ENCODE measurements at places on chromosomes 7 and 10.

DNA sequence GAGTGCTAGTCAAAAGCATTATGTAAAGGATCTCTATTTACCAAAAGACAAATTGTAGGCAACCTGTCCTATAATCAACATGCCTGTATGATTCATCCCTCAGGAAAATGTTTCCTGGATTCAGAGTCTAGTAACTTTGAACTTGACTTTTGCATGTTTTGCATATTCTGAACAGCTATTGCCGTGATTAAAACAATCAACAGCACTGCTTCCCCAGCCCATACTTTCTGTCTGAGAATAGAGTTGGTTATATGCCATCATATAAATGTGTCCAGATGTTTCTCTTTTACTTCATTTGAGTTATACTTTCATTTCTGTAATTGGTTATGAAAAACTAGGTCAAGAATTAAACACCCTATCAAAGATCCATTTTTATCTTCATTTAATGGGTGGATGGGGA is 83.5 kb downstream of the ZMYND11 start:
- no peak for DNase-seq

DNA sequence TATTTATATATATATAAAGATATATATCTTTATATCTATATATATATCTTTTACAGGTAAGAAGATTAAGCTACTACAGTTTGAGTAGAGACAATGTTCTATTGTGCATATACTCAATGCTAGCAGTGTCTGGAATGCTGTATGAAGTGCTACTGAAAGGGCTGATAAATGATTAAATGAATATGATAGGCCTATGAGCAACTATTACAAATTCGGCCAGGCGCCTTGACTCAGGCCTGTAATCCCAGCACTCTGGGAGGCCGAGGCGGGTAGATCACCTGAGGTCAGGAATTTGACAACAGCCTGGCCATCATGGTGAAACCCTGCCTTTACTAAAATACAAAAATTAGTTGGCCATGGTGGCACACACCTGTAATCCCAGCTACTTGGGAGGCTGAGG is 297.1 kb downstream of the CACNA2D1 start:
- DNase-seq: no peak

DNA sequence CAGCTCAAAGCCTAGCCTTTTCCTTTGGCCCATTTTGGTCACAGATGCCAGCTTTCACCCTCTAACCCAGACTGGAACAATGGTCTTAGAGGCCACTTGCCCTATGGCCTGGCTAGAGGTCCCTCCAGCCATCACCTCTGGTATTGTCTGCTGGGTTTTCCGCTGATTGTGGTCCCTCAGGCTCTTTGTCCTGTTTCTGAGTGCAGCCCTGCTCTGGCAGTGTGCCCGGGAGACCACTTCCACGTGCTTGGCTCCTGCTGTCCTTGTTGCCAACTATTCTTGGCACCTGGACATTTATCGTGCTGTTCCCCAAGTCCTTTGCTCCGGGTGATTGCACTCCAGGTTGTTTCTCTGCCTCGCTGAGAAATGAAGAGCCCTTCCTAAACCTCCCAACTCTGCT is 53.3 kb upstream of the FAM180A start:
- DNase-seq: no peak

- DNase-seq: no peak
Measured at GRCh38 chr7:27156916-27157701, 634 bp upstream of the HOXA7 start.

DNA sequence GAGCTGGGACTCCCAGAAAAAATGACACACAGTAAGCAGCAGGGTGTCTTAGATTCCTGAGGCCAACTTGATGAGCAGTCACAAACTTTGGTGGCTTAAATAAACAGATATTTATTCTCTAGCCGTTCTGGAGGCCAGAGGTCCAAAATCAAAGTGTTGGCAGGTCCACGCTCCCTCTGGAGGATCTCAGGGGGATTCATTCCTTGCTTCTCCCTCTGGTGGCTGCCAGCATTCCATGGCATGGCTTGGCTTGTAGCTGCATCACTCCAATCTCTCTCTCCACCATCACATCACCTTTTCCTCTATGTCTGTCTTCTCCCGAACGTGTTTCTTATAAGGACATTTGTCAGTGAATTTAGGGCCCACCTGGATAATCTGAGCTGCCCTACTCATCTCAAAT is 98.4 kb downstream of the OSBPL3 start:
- no peak for DNase-seq

GRCh38 chr10:3353235-3353634 is 180.7 kb upstream of the PITRM1 start:
- no peak for DNase-seq

- no peak for DNase-seq
Measured at GRCh38 chr7:110442381-110442837, 648.5 kb upstream of the LRRN3 start.

- no peak for DNase-seq
Measured at GRCh38 chr10:117684046-117684610, 141.6 kb downstream of the EMX2 start.

DNA sequence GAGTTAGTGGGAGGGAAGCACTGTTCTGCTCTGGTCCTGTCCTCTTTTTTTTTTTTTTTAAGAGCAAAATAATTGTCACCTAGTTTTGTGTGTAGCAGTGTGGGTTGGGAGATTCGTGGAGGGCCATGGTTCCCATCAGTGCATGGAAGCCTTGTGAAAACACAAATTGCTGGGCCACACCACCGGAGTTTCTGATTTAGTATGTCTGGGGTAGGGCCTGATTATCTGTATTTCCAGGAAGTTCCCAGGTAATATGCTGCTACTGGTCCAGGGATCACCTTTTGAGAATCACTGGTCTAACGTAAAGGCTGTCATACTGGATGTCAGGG is 191.3 kb downstream of the GATA3 start:
- no peak for DNase-seq

DNA sequence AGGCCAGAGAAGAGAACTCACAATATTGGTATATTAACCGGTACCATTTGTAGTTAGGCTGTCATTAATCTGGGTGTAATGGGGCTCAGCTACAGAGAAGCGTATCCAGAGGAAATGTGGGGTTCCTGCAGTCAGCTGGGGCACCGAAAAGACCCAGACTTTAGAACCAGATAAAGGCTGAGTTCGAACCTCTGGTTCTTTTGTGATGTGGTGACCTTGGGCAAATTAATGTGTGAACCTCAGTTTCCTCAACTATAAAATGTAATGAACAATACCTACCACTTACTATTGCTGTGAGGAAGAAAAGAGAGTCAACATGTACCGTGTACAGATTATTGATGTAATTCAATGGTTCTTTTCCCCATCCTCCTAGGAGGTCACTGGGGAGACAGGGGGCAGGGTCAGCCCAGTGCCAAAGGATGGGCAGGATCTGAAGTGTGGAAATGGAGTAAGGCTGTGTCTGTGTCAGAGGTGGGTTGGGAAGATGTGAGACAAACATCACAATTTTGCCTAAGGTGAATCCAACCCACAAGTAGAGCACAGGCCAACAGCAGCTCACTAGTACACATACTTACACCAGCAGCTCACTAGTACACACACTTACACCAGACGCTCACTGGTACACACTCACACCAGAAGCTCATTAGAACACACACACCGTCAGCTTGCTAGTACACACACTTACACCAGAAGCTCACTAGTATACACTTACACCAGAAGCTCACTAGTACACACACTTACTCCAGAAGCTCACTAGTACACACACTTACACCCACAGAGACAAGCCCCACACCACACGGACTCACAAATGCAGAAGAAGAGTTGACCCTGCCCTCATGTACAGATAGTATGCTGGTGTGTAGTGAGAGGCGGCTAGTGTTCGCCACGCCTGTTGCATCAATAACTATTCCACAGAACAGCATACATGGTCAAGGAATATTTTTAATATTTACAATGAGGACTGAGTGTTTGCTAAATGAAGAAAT is 28.0 kb downstream of the PRSS2 start:
- DNase-seq: no peak

DNA sequence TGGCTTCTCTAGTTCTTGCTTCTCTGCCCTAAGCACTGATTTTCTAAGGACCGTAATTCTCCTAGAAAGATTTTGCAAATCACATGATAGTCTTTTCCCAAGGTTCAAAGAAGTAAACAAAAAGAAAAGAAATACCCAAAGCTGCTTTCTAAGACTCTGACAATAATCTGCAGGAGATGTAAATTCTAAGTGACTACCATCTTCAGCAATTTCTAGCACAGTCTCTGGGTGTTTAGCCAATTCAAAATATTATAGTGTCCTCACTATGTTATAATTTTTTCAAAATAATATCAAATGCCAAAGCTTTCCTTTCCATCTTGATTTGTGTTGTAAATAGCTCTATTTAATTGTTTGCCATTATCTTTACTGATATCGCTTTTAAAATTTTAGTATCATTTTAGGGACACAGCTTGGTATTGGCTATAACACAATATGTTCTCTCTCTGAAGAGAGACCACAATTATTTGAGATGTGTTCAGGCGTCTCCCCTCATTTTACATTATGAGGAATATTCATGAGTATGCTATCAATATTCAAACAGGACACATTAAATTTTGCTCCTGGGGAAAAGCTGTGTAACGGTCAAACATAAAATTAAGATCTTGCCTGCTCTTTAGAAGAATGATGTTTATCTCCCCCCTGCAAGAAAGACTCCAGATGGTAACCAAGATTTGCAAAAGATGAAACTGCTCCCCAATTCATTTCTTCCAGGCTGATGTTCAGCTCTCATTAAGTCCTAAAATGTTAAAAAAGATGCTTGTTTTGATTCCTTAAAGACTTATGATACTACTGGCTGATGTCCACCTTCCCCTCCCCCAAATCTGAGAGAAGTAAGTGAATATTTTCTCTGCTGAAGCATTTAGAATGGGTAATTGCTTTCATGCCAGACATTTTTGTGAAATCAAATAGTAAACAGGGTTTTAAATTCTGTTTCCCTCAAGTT is 191.9 kb upstream of the WDR11 start:
- DNase-seq: no peak

GRCh38 chr10:109982123-109982522 is 25.7 kb upstream of the ADD3 start:
- DNase-seq: no peak

GRCh38 chr10:132510174-132510611 is 27.4 kb upstream of the INPP5A start:
- no peak for DNase-seq

DNA sequence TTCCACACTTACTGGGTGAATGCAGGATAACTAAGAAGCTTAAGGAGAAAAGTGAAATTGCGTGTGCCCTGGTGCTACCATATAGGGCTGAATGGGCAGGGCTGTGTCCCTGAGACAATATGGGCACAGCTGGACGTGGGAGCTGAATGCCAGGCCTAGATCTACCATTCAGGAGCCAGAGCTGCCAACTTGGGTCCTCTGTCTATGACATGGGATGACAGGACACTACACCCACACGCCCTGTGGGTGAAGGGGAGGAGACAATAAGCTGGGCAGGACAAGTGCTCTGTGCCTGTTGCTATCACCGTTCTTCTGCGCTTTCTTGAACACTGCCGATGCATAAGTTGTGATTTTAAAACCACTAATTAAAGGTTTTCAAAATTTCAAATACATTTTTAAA is 293.9 kb downstream of the TNS3 start:
- no peak for DNase-seq

GRCh38 chr7:33918438-33919143 is 13.3 kb downstream of the BMPER start:
- DNase-seq: no peak

GRCh38 chr7:108358553-108358952 is 97.7 kb downstream of the NRCAM start:
- no peak for DNase-seq

- DNase-seq: no peak
Measured at GRCh38 chr7:134787720-134788119, 8.3 kb downstream of the CALD1 start.

DNA sequence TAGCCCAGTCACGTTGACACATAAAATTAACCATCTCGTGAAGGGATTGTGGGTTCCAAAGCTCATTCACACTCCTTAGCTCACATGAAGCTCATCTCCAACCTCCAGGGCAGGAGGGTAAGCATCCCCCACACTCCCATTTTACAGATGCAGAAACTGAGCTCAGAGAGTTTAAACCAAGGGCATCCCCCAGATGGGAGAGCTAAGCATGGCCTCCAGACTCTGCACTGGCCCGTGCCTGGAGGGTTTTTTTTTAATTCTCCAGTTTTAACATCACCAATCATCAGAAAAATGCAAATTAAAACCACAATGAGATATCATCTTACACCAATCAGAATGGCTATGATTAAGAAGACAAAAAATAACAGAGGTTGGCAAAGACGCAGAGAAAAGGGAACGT is 53.3 kb upstream of the TCF7L2 start:
- no peak for DNase-seq

DNA sequence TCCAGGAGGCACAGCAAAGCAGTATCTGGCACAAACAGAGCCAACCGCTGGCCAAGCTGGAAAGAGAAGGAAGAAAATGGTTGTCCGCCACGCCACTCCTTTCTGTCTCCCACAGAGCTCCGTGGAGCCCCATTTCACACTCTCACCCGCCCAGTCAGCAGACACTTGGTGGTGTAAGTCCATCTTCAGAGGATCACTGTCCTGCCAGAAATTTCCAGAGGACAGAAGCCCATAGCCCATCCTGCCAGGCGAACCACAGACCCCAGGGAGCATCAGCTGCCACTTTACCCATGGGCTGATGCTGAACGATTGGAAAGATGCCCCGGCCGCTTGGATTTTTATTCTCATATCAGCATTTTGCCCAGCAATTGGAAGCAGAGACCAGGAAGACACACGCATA is 144.7 kb upstream of the LYZL2 start:
- DNase-seq: no peak

DNA sequence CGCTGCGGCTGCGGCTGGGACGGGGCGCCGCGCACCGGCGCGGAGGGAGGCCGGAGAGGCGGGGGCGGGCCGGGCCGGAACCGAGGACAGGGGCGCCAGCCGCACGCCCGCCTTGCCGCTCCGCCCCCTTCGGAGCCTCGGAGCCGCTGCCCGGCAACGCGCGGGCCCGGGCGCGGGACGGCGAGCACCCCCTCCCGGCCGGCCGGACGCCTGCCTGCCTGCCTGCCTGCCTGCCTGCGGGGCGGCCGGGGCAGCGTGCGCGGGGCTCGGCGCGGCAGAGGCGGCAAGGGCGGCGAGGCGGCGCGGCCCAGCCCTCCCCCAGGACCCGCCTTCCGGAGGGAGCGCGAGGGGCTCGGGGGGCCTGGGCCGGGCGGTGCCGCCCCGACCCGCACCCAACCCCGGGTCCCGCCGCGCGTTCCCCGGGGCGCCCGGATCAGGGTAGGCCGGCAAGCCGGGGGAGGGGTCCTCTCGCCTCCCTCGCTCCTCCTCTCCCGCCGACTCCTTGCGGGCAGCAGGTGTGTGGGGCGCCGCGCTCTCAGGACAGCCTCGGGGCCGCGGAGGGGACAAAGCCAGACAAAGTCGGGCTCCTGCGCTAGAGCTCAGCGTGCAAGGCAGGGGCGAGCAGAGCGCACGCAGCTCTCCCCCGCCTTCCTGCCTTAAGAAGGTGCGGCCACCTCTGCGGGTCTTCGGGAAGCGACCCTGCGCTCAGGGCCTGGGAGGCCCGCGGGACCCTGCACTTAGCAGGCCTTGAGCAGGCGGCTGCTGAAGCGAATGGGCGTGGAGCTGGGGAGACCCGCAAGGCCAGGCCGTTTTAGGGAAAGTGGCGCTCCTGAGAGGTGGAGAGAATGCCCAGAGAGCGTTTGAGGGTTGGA is at the start of gene KIAA1549:
Gene KIAA1549 (minus strand): TSS at position 58 of the 872 bp plus-strand sequence. CDS start 120 bp downstream, outside the sequence.
- no peak for DNase-seq
